ENCODE measurements at places on chromosomes 6 and 20. TPM values are rescaled to one million over a fixed set of nuclear protein-coding genes. Genes with fewer than 3 reads are reported as not detected.
A peak's percentile ranks its signal among the peaks of the same experiment; 100 is the strongest.

GRCh38 chr20:3227936-3228749 is 10.8 kb downstream of the SLC4A11 start:
- no peak for DNase-seq

DNA sequence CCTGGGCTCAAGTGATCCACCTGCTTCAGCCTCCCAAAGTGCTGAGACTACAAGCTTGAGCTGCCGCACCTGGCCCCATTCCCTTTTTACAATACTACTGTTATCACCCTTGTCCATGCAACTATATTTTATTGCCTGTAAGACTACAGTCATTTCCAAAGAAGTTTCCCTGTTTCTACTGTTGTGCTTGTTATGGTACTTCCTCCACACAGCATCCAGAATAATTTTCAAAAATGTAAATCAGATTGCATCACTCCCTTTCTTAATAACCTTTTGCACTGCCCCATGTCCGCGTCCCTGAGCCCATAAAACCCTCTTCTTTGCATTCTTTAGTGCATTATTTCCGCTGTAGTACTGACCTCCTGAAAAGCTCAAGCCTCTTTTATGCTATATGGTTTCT is 128.9 kb upstream of the AKIRIN2 start:
- DNase-seq, result no peak

MTFR2 gene
- polyA plus RNA-seq, result 0.62 TPM

- DNase-seq, result no peak
Observed at GRCh38 chr20:11247046-11248010, 573.5 kb upstream of the JAG1 start.

- no peak for DNase-seq
Observed at GRCh38 chr6:119209452-119210205, 131.2 kb upstream of the FAM184A start.

GRCh38 chr6:87879132-87879861 is 168.3 kb upstream of the SPACA1 start:
- DNase-seq, result no peak

NUS1 gene
- polyA plus RNA-seq, result 8.4 TPM

POU5F1 gene
- 0.89 TPM for polyA plus RNA-seq

- no peak for DNase-seq
Observed at GRCh38 chr20:35823147-35823546, 51.3 kb downstream of the PHF20 start.

- DNase-seq, result no peak
Observed at GRCh38 chr6:133972388-133972787, 19.4 kb downstream of the TBPL1 start.

- DNase-seq, result no peak
Observed at GRCh38 chr20:60131375-60131774, 173.2 kb downstream of the CDH26 start.

GRCh38 chr6:104941729-104942091 is 15.2 kb upstream of the LIN28B start:
- no peak for DNase-seq

LY6G5B gene
- 2.9 TPM for polyA plus RNA-seq

DNA sequence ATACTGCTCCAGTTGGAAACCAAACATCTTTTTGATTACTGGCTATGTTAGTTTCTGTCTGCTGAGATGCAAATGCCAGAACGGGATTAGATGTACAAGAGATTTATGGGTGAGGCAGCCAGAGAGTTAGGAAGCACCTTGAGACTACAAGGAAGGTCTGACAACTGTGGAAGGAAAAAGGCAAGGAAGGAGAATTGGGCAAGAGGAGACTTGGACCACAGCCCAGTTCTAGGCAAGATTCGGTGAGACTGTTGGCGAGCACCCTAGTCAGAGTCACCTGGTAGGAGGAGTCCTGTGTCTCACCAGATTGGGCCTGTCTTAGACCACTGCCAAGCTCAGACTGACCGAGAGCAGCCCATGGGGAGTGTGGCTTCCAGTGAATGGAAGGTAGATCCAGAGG is 91.8 kb upstream of the F13A1 start:
- DNase-seq, result no peak

DNA sequence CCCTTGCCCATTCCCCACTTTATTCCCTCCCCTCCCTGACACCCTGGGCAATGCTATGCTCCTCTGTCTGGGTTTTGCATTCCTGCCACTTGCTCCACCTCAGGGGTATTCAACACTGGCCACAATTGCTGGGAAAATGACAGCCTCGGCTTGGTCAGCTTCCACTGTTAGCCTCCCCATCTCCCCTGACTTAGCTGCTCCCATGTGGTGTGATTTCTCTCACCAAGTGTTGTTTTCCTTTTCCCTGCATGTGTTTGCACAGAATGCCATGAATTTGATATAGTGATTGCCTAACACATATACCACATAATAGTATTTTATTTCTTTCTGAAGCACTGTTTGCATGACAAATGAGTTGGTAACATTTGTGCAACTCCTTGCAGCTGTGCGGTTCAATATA is 1.4 kb upstream of the LEMD2 start:
- DNase-seq, result no peak

- no peak for DNase-seq
Observed at GRCh38 chr6:41187924-41188886, 12.7 kb downstream of the TREML2 start.

GRCh38 chr6:147567141-147567805 is 58.8 kb downstream of the SAMD5 start:
- DNase-seq, result no peak

MROH8 gene
- polyA plus RNA-seq, result 3.4 TPM

LCA5 gene
- polyA plus RNA-seq, result 1.1 TPM

CNBD2 gene
- polyA plus RNA-seq, result 13.4 TPM

GRCh38 chr6:109793021-109793420 is 101.9 kb downstream of the FIG4 start:
- no peak for DNase-seq

EPB41L1 gene
- 4.9 TPM for polyA plus RNA-seq

- no peak for DNase-seq
Observed at GRCh38 chr6:30600451-30600961, 16.5 kb downstream of the PPP1R10 start.

ESR1 gene
- 0.93 TPM for polyA plus RNA-seq

MTG2 gene
- 25.0 TPM for polyA plus RNA-seq

DNA sequence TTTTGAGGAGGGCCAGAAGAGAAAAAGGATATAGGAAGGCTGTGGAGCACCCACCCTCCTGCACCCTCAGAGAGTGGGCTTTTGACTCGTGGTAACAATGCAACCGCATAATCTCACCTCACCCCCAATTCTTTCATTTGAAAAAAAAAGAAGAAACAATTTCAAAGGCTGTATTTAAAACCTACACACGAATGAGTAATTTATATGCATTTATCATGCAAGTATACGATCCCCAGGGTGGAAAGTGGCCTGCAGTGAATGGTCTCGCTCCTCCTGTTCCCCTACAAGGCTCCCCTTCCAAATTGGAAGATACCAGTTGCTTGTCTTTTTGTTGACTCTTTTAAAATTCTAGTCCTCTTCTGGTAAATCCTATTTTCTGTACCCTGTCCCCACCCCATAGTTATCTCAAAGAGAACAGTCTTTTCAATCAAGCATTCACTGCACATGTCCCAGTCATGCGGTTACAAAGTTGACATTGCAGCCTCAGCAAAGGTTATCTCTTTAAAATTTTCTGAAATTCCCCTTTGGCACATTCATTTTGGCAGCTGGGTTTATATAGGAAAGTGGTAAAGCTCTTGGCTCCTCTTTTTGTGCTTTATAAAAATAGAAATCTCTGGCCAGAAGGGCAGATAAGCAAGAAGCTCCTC is 110.6 kb downstream of the ARID1B start:
- no peak for DNase-seq

DNA sequence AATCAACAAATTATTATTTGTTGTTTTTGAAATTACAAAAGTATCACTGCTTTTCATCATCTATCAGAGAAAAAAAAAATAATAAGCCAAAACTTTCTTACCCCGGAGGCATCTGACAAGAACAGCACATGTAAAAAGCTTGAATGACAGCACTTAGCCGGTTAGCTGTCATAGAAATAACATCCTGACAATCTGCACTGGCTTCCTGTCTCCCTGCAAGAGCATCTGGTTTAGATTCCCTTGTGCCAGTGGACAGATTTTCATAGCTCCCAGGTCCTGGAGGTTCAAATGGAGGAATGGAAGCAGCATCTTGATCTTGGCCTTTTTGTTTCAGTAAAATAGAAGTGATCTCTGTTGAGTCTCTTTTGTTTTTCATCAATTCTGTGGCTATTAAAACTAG is 74.8 kb downstream of the HACE1 start:
- no peak for DNase-seq

GRCh38 chr20:44914924-44915323 is 5.1 kb downstream of the PABPC1L start:
- DNase-seq, result no peak

DNA sequence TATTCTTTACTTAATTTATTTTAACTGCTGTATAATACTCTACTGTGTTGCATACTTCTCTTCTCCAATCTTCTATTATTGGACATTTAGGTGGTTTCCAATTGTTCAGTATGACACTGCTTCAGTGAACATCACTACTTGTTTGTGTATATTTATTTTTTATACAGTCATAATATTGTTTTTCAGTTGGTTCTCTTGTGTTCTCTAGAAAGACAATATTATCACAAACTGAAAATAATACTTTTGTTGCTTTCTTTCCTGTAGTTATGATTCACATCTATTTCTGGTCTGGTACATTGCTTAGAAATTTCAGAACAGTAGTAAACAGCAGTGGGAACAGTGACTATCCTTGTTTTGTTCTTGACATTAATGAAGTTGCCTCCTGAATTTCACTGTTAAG is 62.8 kb upstream of the GTSF1L start:
- no peak for DNase-seq

ETV7 gene
- polyA plus RNA-seq, result not detected

DNA sequence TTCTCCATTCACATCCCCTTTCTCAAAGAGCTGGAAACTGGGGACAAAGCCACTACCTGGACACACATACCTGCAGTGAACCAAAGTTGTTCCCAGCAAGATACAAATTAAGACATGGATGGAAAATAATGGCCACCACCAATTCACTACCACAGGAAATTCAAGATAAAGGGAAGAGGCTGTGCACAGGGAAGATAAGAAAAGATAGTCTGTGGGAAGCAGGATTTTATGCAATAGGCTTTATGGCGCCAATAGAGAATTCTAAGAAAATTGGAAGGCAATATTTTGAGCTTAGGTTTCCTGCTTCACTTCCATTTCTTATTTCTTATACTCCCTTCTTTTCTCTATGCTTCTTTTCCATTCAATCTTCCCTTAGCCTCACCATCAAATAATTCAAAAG is 9.9 kb downstream of the GPX6 start:
- DNase-seq, result no peak

BAG2 gene
- 6.4 TPM for polyA plus RNA-seq

- no peak for DNase-seq
Observed at GRCh38 chr6:16205377-16206144, 32.8 kb upstream of the GMPR start.

DNA sequence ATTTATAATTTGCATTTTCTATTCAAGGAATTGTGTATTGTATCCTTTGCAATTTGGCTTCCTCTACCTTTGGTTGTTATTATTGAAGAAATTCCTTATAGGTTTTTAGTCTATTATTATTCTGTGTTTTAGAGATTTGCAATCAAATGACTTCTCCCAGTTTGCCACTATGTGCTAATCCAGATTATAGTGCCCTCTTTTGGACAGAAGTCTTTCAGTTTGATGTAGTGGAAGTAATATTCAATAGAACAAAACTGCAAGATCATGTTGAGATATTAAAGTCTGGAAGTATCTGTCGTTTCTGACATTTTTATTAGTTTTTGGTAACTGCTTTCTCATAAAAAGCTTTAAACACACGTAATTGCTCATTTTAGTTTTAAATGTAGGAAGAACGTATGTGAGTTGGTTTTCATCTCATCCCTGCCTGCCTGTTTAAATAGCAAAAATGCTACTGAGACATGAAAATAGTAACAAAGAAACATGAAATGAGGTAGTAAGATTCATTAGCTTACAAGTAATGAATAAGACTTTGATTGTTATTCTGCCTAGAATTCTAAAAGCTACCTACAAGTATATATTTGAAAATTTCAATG is 72.8 kb downstream of the RTN4IP1 start:
- no peak for DNase-seq

DNA sequence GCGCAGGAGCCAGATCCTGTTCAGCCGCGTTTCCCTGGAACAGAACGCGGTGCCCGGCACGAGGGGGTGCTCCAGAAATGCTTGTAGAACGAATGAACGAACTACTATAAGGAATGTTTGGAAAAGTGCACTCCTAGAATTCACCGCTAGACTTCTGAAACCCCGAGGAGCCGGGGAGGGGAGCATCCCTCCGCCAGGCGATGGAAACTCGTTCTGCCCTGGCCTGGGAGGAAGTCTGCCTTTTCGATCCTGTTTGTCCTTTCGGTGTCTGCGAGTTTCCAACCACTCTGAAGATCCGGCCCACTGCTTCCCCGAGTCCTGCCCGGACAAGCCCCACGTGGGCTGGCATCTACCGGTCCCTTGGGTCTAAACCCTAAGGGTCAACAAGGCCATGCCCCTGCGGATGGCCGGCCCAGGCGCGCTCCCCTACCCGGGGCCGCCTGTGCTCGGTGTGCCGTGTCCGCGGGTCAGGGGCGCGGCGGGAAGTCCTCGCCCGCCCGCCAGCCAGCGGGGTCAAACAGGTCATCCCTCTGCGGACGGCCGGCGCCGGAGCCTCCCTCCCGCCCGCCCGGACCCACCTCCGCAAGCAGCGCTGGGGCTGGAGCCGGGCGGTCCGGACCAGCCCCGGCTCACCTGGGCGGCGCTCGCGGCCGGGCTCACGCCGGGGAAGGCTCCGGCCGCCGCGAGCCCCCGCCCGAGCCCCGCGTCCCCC is 526 bp downstream of the SULF2 start:
- DNase-seq, result peak; percentile 59

GRCh38 chr20:47220161-47220582 is 136.3 kb downstream of the ZMYND8 start:
- peak; percentile 49 for DNase-seq

DNA sequence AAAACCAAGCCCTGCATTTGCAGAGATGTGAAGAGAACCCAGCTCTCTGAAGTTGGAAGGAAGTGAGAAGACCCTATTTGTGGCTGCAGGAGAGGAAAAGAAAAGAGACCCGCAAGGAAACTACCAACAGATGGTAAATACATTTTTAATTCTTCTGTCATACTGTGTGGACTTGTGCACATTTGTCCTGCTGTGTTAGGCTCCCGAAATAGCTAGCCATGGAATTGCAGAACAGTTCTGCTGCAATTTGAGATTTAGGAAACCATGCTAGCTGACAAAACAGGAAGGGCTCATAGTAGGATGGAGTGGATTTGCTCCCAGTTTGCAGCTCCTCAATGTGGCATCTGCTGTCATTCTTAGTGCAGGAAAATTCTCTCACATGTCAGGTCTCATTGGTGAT is 12.1 kb upstream of the ATXN1 start:
- DNase-seq, result no peak

- no peak for DNase-seq
Observed at GRCh38 chr20:25643716-25644115, 19.9 kb upstream of the NANP start.

GRCh38 chr6:27260836-27261375 is 13.4 kb downstream of the PRSS16 start:
- no peak for DNase-seq

DNA sequence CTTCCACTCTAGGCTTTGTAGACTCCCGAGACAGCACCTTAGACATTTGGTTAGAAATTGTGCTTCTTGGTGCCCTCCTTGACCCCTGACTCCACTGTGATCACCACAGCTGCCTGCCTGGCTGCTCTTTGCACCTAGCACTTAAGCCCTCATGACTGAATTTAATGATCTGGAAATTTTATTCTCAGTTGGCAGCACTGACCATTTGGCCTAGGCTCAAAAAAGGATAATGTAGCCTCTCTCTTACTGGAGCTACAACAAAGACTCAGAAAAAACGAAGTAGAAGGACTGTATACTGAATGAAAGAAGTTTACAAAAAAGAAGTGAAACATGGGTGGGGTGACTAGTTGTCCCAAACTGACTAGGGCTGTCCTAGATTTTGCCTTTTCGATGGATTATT is 11.3 kb upstream of the ABRACL start:
- DNase-seq, result no peak

PGC gene
- 0.48 TPM for polyA plus RNA-seq
